ENCODE measurements at places on chromosomes 12 and 14.

DNA sequence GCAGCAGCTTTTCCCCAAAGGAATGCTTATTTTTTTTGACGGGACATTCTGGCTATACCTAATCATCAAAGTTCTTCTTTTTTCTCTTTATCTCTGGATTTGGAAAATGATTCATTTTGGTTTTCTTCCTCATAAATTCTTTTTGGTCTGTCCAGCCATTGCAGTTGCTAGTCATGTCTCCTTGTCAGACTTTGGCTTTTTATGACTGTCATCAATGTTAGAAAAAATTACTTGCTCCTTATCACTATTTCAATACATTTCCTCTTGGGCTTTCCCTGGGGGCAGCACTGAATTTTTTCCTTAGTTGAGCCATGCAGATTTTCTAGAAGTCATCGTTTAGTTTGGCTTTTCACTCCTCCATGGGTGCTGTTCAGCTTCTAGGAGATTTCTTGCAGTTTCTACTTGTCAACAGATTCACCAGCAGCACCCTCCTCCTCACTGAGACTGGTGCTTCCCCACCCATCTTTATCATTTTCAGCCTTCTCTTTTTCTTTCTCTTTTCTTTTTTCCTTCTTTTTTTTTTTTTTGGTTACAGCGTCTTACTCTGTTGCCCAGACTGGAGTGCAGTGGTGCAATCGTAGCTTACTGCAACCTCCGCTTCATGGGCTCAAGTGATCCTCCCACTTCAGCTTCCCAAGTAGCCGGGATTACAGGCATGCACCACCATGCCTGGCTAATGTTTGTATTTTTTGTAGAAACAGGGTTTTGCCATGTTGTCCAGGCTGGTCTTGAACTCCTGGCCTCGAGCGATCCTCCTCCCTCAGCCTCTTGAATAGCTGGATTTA, 5.2 kb downstream of the ADIPOR2 start:
- no peak for DNase-seq

GRCh38 chr12:18886962-18887361, 149.0 kb downstream of the CAPZA3 start:
- DNase-seq = no peak

DNA sequence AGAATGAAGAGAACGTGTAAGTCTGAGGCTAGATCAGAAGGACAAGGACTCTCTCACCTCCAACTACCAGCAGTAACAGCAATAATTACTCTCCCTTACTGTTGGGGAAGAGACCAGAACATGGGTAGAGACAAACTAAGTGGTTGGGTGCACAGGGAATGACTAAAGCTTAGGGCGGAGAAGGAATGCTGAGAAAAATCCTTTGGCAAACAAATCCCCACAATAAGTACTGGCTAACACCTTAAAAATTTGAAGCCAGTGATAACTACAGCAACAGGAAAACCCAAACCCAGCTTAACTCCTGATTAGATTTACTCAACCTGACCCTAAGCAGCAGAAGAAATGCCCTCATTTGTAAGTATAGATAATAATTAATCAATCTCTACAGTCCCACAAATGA, 759.0 kb downstream of the AACS start:
- no peak for DNase-seq

GRCh38 chr12:120126635-120127005, 10.1 kb upstream of the RAB35 start:
- peak; percentile 23 for DNase-seq

DNA sequence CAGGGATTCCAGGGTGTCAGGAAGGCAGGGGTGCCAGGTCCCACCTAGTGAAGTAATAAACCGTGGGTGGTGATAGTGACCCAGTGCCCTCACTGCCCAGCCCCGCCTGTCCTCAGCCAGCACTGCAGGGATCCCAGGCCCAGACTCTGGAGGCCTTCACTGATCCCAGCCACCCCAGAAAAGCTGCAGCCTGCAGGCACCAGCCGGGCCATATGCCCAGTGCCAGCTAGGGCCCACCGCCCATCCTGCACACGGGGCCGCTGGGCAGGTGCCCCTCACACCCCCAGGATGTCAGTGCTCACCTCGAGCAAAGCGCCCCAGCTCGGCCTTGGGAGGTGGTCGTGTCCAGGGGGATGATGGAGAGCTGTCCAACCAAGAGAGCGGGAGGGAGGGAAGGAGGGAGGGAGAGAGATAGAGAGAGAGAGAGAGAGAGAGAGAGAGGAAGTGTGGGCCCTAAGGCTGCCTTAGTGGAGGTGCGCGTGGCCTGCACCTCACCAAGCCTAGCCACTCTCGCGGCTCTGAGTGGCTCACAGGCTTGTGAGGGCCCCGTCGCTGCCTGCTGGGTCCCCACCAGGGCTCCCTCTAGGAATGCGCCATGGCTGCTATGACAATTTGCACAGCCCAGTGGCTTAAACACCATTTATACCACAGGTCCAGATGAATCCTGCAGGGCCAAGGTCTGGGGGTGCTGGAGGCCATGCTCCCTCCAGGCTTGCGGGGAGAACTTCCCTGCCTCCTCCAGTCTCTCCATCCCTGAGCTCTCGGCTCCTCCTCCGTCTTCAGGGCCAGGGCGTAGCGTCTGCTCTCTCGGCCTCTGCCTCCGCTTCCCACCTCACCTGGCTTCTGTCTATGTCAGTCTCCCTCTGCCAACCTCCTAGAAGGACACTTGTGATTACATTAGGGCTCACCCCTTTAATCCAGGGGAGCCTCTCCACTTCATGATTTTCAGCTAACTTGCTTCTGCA, 401.0 kb downstream of the TMEM121 start:
- no peak for DNase-seq

DNA sequence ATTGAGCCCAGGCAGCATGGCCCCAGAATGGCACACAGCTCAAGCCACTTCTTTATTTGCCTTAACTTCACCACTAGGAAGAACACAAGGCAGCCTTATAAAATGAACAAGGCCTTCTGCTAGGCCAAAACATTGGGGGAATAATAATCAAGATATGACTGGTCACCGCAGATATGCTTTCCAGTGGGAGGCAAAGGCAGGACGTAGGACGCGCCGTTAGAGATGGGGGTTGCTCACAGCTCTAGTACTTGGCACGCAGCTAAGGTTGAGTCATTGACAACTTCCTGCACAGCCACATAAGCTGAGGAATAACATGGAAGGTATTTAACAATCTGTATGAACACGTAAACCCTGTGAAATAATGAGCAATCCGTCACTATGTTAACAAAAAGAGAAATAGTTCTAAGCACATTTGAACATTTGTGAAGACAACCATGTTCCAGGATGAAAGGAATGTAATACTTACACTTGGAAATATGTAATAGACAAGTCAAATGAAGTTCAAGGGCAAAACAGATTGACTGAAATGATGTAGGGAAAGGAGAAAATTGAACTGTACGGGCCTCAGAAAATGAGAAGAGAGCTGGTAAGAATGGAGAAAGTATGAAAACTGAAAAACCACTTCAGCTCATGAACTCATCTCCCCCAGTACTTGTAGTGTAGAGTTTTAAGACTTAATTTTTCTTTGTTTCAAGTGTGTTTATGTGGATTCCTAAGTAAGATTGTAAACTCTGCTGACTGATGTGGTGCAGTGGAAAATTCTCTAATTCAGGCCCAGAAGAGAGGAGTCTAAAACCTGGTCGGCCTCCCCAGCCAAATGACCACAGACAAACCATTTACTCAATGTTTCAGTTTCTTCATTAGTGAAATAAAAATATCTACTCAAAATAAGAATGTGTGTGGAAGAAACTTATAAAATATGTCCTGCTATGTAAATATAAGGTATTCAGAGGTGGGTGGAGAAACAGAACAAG, 59.3 kb upstream of the CCDC91 start:
- DNase-seq = no peak

GRCh38 chr14:52067873-52068614, 815 bp downstream of the NID2 start:
- DNase-seq = no peak

GRCh38 chr12:55728186-55728938, 447 bp downstream of the CD63 start:
- DNase-seq = no peak

All from SIG-M5 (cell line).